ENCODE measurements at places on chromosomes 4 and X.
A peak's percentile ranks its signal among the peaks of the same experiment; 100 is the strongest.

DNA sequence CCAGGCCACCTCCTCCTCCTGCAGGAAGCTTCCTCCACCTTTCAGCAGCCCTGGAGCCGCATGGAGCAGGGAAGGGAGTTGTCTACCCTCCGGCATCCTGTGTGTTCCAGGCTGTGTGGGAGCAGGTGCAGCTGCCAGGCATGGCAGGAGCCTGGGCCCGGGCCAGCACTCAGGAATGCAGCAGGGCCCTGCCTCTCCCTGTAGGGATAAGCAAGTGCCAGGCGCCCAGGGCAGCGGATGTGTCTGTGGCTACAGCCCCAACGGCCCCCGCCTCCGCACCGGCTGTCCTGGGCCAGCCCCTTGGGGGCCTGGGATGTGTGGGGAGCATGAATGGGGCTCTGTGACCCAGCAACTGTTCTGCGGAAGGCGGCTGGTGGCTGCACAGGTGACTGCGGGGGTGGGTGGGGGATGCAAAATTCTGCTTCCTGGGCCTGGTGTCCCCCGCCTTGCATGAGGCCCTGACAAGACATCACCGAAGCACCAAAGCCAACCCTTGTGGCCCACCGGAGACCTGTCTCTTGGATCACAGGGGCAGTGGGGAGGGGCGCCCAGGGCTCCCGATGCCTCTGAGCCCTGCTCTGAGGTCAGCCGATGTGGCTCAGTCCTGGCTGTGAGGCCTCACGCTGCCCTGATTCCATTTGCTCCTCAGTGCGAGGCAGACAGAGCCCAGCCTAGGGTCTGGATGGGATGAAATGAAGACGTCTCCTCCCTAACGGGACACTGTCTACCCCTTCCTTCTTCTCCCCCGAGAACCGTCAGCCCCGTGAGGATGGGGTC, 1.4 kb upstream of the DOK7 start:
- no peaks in the 10 kb centered on the region for H3K4me1 ChIP-seq
- no peak for DNase-seq
- peaks cover 5% of the 10 kb centered on the region for H3K36me3 ChIP-seq
- no peak overlapping the region for H3K4me3 ChIP-seq
- H3K27ac ChIP-seq, result no peak overlapping the region

- no peak overlapping the region for H3K27ac ChIP-seq
- DNase-seq, result no peak
- H3K27me3 ChIP-seq, result no peaks in the 10 kb centered on the region
Observed at GRCh38 chr4:173272314-173272713, 61.8 kb downstream of the HMGB2 start.

DNA sequence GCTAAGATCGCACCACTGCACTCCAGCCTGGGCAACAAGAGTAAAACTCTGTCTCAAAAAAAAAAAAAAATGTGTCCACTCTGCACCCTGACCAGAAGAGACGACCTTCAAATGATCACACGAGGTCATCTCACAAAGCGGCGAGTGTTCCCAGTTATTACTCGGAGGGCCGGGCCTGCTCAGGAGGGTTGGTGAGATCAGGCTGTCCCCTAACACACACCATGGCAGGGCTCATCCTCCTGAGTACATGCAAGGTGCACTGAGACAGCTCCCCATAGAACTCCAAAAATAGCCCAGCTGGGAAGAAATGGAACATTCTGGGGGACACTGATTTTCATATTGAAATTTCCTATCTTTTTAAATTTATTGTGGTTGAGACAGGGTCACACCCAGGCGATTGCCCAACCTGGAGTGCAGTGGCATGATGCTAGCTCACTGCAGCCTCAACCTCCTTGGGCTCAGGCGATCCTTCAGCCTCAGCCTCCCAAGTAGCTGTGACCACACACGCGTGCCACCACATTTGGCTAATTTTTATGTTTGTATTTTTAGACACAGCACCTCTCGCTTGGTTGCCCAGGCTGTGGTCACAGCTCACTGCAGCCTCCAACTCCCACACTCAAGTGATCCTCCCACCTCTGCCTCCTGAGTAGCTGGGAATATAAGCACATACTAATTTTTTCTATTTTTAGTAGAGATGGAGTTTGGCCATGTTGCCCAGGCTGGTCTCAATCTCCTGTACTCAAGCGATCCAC, 51.5 kb downstream of the DHRSX start:
- no peak overlapping the region for H3K4me3 ChIP-seq
- no peak overlapping the region for H3K27ac ChIP-seq
- no peaks in the 10 kb centered on the region for H3K27me3 ChIP-seq

GRCh38 chrX:44891642-44892041, 18.7 kb downstream of the KDM6A start:
- H3K27ac ChIP-seq, result no peak overlapping the region
- H3K4me1 ChIP-seq, result no peaks in the 10 kb centered on the region
- H3K36me3 ChIP-seq, result peaks cover 18% of the 10 kb centered on the region
- no peak for DNase-seq
- no peaks in the 10 kb centered on the region for H3K27me3 ChIP-seq

- no peak for DNase-seq
- H3K4me3 ChIP-seq, result no peak overlapping the region
- H3K4me1 ChIP-seq, result no peaks in the 10 kb centered on the region
- H3K27ac ChIP-seq, result no peak overlapping the region
- no peaks in the 10 kb centered on the region for H3K36me3 ChIP-seq
- H3K27me3 ChIP-seq, result no peaks in the 10 kb centered on the region
Observed at GRCh38 chr4:117986321-117986720, 48.0 kb upstream of the NDST3 start.

DNA sequence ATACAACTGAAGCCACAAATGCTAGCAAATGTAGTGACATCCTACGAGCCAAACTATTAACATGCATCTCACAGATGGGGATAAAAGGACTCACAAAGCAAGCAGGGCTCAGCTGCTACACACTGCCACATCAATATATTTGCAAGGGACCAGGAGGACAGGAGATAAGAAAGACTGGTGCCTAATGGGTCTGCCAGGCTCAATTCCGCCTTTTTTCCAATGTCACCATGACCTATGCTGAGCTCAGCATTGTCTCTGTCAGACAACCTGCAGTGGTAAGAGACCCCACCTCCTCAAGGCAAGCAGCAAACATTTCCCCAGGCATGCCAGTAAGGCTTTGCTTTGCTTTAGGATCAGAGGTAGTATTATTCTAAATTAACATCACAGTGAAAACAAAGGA, 435 bp downstream of the DCX start:
- no peaks in the 10 kb centered on the region for H3K36me3 ChIP-seq
- no peaks in the 10 kb centered on the region for H3K27me3 ChIP-seq
- no peak overlapping the region for H3K27ac ChIP-seq
- peak overlapping the region; percentile 16 for H3K4me3 ChIP-seq
- H3K4me1 ChIP-seq, result peaks cover 18% of the 10 kb centered on the region

DNA sequence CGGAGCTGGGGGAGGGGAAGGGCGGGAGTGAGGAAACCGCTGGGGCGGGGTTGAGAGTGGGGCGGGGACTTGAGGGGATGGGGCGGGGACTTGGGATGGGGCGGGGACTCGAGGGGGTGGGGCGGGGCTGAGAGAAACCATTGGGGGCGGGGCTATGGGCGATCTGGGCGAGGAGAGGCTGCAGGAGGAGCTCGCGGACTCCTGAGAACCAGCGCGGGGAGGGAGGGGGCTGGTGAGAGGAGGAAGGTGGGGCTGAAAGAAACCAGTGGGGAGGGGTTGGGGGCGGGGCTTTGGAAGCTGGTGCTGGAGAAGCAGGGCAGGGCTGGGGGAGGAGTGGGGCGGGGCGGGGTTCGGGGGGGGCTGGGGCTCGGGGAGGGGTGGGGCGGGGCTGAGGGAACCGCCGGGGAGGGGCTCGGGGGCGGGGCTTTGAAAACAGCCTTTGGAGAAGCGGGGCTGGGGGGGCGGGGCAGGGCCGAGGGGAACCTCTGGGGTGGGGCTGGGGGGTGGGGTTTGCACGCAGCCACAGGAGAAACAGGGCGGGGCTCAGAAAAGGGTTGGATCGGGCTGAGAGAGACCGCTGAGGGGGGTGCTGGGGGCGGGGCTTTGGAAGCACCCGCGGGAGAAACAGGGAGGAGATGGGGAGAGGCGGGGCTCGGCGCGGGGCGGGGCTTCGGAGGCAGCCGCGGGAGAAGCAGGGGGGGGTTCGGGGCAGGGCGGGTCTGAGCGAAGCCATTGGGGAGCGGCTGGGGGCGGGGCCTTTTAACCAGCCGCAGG, 777 bp upstream of the EOLA2 start:
- peak; percentile 92 for DNase-seq
- H3K4me3 ChIP-seq, result peak overlapping the region; percentile 50
- peaks cover 13% of the 10 kb centered on the region for H3K36me3 ChIP-seq
- H3K27ac ChIP-seq, result no peak overlapping the region
- H3K27me3 ChIP-seq, result no peaks in the 10 kb centered on the region

DNA sequence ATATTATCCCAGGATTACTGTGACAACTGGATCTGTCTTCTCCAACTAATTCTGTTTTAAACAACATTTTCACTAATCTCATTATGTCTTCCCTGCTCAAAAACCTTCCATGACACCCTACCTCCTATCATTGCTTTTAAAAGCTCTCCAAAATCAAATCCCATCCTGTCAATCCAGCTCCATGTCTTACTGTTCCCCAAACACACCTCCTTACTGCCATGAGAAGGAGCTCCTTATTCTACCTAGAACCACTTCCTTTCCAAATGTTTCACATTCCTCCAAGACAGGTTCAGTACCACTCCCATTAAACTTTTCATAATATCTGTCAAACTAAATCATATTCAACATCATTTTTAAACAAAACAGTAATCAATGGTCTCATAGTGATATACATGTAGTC, 66.9 kb upstream of the WDR17 start:
- no peaks in the 10 kb centered on the region for H3K36me3 ChIP-seq
- no peak overlapping the region for H3K4me3 ChIP-seq
- no peak overlapping the region for H3K27ac ChIP-seq
- no peaks in the 10 kb centered on the region for H3K27me3 ChIP-seq

DNA sequence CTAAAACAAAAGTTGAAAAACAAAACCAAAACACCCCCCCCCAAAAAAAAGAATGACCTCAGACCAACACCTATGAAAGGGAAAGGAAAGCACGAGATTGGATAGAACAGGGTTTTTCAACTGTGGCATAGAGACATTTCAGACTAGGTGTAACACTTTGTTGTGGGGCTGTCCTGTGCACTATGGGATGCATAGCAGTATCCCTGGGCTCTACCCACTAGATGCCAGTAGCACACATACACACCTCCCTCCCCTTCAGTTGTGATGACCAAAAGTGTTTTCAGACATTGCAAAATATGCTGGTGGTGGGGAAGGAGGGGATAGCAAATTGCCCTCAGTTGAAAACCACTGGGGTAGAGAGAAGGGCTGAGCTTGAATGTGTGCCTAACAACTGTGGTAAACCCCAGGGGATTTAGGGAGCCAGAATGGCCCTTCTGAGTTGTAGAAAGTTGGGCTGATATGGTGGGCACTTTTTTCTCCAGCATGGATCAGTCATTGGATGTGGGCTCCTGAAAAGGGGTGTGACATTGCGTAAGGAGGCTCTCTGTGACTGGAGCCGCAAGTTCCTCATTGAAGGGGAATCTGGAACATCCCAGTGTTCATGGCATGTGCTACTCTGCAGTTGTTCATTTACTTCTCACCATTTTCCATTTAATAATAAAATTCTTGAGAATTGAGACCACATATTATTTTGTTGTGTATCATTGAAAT, 8.8 kb upstream of the GEMIN8 start:
- no peaks in the 10 kb centered on the region for H3K4me1 ChIP-seq
- no peaks in the 10 kb centered on the region for H3K36me3 ChIP-seq
- no peak overlapping the region for H3K27ac ChIP-seq
- DNase-seq, result no peak

DNA sequence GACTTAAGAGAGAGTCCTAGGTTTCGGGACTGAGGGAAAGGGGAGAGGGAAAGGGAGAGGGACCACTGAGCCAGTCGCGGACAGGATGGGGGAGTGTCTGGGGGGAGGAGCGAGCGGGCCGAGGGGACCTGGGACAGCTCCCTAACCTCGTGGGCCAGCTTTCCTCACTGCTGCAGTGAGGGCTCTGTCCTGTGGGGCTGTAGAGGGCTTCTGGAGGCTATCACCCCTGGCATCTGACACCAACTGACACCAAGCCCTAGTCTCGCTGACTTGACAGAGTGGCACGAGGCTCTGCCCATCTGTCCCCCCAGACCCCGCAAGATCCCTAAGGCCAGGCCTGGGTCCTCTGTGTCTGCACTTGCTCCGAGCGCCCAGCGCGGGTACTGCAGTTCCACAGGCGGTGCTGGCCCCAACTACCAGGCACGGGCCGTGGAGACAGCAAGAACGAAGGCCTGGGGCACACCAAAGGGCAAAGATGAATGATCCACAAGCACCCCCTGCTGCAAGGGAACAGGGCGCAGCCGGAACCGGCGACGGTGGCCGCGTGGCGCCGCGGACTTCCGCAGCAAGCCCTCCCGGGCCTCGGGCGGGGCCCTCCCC, 465 bp downstream of the HAUS7 start:
- peaks cover 16% of the 10 kb centered on the region for H3K36me3 ChIP-seq
- DNase-seq, result no peak
- peak overlapping the region; percentile 81 for H3K4me3 ChIP-seq
- H3K27ac ChIP-seq, result no peak overlapping the region
- H3K4me1 ChIP-seq, result no peaks in the 10 kb centered on the region
- no peaks in the 10 kb centered on the region for H3K27me3 ChIP-seq

DNA sequence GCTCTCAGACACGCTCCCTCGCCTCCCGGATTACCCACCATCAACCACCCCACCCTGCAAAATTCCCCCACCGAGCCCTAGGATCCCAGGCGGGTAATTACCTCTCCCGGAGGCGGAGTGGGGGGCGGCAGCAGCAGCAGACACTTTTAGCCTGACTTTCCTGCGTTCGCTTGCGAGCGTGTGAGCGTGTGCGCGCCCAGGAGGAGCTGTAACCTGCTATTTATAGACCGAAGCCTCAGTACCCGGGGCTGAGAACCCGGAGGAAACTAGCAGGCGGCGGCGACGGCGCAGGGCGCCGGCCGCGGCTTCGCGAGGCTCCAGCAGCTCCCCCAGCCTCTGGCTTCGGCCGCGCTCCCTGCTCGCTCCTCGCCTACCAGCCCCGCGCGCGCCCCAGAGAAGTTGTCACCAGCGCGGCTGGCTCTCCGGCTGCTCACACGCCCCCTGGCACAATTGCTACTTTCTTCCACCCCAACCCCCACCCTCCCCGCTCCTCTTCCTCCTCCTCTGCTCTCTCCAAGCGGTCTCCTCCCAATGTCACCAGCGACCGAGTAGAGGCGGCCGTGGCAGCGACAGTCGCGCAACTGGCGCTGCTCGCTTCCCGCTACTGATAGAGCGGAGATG, at the start of gene INPP4B:
TSS of gene INPP4B (minus strand) at position 194 of the 621 bp plus-strand sequence.
- H3K36me3 ChIP-seq, result no peaks in the 10 kb centered on the region
- H3K4me3 ChIP-seq, result peak within 1 kb of the TSS; percentile 74
- no peaks in the 10 kb centered on the region for H3K4me1 ChIP-seq
- no peak within 1 kb of the TSS for H3K27ac ChIP-seq

DNA sequence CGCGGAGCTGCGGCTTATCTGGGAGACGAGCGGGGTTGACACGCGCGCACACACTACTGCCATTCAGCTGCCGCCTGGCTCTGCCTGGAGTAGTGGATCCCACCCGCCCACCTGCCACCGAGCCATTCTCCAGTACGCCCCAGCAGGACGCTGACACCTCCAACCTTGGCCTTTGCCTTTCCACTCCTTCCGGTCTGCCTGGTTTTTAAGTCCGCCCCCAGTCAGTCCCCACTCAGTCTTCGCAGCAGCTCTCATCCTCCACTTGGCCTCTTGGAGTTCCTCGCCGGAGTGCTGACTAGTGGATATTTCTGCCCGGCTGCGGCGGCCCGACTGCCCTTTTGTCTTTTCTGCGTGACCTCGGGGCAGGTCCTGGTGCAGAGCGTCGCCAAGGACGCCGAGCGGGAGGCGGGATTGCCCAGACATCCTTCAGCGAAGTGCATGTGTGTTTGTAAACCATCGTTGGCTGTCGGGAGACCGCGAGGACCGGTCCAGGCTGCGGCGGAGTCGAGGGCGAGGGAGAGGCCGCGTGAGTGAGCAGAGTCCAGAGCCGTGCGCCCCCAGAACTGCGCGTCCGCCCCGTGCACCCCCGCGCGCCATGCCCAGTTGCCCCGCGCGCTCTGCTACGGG, 1.1 kb downstream of the SLIT2 start:
- DNase-seq, result peak; percentile 53
- H3K4me3 ChIP-seq, result peak overlapping the region; percentile 90
